ENCODE measurements at places on chromosomes 6 and 20.

- DNase-seq = no peak
These were observed 35.7 kb downstream of the MGME1 start for GRCh38 chr20:18004384-18005031.

GRCh38 chr6:133441491-133441890 lies 200.3 kb downstream of the EYA4 start:
- no peak for DNase-seq

GRCh38 chr6:125913864-125914351 lies 42.7 kb upstream of the HINT3 start:
- DNase-seq = peak; percentile 89

GRCh38 chr6:35199866-35200265 lies 13.9 kb upstream of the SCUBE3 start:
- no peak for DNase-seq

- DNase-seq = no peak
These were observed 45.5 kb downstream of the EIF2S2 start for GRCh38 chr20:34066476-34067090.

- DNase-seq = no peak
These were observed 36.4 kb upstream of the KHDC1 start for GRCh38 chr6:73299151-73299971.

GRCh38 chr6:153208706-153209105 lies 77.6 kb upstream of the RGS17 start:
- no peak for DNase-seq

GRCh38 chr6:51753635-51754034 lies 333.8 kb downstream of the PKHD1 start:
- no peak for DNase-seq

GRCh38 chr20:951384-952169 lies 35.4 kb upstream of the ANGPT4 start:
- DNase-seq = no peak

- DNase-seq = no peak
These were observed 668.9 kb downstream of the TFAP2A start for GRCh38 chr6:9745966-9746365.

- no peak for DNase-seq
These were observed 128.4 kb downstream of the LINC00237 start for GRCh38 chr20:20977786-20978185.

GRCh38 chr6:90383196-90383822 lies 86.7 kb upstream of the BACH2 start:
- no peak for DNase-seq

DNA sequence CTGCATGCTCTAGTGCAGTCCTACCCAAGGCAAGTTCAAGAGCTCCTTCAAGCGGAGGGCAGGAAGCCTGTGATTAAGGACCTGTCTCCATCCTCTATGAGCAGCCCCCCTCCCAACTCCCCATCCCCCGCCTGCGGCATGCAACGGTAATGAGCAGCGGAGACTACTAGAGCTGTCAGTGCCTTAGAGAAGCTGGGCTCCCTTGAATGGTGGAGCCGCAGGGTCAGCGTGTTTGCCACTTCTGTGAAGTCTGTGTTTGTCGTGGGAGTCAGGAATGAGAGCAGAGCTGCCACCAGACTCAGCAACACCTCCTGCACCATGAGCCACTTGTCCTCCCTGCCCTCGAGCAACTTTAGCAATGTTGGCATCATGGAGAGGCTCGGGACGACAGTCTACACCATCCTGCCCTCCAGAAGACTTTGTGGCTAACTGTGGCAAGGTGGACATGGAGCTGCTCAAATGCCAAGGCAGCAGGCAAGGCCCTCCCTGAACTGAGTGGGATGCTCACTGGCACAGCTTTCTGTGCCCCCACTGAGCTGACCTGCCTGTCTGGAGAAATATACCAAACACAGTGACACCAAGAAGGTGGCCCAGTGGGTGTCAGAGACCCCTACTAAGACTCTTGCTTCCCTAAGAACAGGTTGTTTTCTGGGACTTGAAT lies 23.8 kb upstream of the SYNDIG1 start:
- DNase-seq = no peak

DNA sequence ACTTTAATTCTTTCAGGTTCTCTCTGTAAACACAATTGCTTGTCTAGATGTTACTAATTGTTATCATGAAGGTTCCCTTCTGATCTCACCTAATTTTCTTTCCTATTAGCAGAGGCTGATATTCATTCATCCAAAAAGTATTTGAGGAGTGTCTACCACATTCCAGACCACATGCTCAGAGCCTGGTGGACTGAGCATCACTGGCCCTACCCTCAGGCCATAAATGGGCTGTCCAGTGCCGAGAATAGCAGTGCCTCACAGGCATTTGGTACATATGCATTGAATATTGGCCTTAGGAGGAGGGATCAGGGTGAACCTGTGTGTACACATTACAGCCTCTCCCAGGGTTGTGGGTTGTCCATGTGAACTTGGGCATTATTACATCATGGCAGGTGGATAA lies 40.4 kb upstream of the PRELID3B start:
- no peak for DNase-seq

DNA sequence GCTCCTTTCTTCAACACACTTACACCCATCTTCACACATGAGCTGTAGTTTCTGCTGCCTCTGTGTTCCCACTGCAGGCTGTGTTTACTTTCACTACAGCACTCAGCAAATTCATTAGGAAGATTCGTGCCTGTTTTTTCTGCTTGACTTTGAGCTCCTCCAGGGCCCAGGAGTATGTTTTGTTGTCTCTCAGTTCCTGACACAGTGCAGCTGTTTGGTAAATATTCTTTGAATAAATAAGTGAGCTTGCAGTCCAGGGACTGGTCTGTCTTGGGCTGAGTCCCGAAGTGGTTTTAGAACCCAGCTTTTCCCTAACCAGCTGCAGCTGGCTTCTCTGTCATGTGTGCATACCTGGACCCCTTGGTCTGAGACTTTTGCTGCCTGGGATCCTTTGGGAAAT lies 46.6 kb upstream of the CCN6 start:
- DNase-seq = no peak

DNA sequence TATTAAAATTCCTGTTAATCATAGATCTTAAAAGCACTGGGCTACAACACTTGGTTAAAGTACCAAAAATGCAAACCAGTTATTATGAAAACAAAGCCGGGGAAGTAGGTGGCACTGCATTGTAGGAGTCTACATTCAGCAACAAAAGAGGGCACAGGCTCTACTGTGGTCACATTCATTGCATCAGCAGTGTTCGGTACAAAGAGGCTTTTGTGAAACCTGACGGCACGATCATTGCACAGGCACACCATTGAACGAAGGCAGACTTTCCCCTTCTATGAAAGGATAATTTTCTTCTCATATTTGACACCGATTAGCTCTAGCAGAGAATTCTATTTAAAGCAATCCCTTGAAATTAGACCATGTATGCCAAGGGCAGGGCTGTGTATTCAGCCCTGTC lies 44.6 kb upstream of the AGPAT4 start:
- no peak for DNase-seq

DNA sequence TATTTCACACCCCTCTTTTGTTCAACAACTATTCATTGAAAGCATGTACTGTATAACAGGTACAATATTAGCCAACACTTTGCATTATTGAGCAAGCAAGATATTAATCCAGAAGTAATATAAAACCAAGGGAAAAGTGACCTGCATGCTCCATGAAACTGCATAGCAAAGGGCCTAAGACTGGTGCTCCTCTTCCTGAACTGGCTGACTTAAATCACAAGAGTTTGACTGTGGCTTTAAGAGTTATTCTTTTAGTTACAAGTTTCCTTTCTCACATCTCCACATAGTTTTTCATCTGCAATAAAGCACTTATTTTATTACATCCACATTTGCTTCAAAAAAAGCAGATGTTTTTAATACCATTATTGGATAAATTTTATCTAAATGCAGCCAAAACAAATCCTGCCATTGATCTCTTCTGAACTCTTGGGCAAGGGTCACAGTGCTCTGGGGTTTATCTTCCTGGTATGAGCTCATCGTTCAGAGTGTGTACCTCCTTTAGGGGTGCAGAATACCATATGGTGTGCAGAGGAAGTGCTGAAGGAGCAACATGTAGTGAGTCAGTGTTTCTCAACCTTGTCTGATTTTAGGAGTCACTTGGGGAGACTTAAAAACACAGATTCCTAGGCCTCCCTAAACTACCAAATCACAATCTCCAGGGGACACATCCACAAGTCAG lies 1225.9 kb upstream of the MAP3K7 start:
- no peak for DNase-seq

GRCh38 chr6:56168596-56168995 lies 78.8 kb downstream of the COL21A1 start:
- DNase-seq = no peak

GRCh38 chr6:14728396-14729024 lies 517.4 kb upstream of the JARID2 start:
- no peak for DNase-seq

DNA sequence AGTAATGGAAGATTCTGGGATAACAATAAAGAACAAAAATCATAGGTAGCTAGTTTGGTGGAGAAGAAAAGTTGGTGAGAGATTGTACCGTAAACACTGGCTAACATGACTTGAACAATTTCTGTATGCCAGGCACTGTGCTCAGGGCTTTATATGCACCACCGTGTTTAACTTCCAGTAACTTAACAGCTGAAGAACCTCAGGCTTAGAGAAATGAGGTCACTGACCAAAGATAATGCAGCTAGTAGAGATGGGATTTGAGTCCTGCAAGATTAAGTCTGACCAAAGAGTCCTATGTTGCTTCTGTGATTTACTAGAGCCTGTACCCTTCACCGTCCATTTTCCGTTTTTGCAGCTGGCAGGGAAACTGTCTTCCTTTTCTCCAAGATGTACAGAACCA lies 2.7 kb downstream of the CSTF1 start:
- DNase-seq = no peak

DNA sequence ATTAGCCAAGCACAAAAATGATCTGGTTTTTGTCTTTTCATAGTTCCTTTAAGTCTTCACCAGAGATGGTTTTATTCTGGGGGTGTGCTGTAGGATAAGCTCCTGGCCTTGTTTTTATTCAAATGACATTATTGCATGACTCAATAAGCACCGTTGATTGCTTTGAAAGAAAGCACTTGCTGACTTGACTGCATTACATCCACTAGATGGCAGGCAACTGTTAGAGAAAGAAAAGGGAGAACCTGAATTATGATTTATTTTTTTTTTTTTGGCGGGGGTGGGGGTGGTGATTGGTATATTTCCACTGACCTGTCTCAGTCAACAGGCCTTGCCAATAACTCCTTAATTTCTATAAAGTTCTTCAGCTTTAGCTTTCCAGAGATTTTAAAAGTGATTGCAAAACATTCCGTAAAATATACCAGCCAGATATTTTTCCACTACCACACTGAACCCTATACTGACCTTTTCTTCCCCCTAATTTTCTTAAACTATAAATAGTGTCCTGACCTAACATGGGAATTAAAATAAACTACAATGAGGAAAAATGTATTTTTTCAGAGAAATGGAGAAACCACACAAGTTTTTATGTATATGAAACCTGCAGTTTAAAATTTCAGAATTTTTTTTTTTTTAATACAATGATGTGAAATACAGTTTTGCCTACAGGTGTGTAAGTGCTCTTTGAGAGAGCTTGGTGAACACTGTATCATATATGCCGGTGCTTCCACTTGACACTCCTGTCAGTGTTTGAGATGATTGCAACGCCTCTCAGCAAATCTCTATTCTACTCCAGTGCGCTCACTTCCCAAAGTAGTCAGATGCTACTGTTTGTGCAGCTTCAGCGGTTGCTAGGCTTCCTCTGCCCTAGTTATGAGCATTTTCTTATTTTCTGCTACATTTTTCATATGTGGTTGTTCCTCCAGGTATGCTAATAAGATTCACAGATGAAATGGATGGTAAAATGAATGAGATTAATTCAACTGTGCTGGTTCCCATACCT lies 274.3 kb downstream of the CD109 start:
- peak; percentile 46 for DNase-seq

DNA sequence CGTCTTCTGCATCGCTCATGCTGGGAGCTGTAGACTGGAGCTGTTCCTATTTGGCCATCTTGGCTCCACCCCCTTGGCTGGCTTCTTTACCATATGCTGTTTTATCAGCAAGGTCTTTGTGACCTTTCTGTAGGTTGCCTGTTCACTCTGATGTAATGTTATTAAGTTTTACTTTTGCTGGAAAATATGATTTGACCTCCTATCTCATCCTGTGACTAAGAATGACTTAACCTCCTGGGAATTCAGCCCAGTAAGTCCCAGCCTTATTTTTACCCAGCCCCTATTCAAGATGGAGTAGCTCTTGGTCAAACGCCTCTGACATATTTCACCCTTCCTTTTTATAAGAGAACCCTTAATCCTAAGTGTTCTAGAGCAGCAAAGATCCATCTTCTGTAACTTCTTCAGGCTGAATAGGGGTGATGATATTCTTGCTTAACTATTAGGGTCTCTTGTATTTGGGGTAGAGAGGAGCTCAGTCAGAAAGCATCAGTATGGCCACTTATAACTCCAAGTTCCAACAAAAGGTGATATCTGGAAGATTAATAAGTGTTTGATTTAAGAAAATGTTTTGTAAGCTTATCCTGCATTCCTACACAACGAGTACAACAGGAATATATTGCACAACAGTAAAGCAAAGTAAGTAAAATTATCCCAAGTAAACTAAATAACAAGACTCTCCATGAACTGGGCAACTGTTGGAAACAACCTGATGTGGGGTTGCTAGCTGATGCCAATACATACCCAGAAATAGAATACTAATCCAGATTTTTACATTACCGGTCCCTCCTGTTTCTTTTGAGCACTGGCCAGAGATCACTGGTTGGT lies 23.1 kb upstream of the HMGN3 start:
- no peak for DNase-seq

DNA sequence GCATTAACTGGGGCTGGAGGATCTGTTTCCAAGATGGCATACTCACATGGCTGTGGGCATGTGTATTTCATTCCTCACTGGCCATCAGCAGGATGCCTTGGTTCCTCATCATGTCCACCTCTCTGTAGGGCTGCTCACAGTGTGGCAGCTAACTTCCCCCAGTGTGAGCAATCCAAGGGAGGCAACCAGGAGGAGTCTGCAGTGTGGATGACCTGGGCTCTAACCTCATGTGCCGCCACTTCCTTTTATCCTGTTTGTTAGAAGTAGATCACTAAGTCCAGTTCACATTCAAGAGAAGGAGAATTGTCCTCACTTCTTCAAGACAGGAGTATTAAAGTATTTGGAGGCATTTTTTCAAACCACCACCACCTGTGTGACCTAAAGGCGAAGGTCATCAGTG lies 54.4 kb downstream of the MTHFD1L start:
- DNase-seq = no peak

DNA sequence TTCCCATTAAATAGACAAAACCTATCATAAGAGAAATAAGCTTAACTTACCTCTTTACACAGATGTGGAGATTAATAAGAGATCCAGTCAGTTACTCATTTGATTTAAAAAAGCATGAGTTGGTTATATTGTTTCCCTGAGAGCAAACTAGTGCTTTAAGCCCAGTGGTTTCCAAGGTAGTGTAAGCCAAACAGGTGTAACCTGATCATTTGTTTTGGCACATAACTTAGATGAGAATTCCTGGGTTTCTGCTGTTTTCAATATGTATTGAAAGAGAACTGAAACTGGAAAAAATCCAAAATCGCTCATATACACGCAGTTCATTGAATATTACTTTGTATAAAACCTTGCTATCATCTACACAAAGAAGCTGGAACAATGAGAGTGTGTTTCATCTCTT lies 30.5 kb upstream of the SMIM8 start:
- no peak for DNase-seq

- no peak for DNase-seq
These were observed 117.5 kb downstream of the KCNQ5 start for GRCh38 chr6:72739368-72739779.

- DNase-seq = peak; percentile 80
These were observed 141.6 kb upstream of the EYA4 start for GRCh38 chr6:133099573-133099972.

- DNase-seq = peak; percentile 32
These were observed 337.5 kb upstream of the CITED2 start for GRCh38 chr6:139711804-139712585.
